Naive B cell (primary cell): ENCODE measurements at places on chromosomes 3 and 15. TPM values are rescaled to one million over a fixed set of nuclear protein-coding genes. Genes with fewer than 3 reads are reported as not detected.
A peak's percentile ranks its signal among the peaks of the same experiment; 100 is the strongest.

DNA sequence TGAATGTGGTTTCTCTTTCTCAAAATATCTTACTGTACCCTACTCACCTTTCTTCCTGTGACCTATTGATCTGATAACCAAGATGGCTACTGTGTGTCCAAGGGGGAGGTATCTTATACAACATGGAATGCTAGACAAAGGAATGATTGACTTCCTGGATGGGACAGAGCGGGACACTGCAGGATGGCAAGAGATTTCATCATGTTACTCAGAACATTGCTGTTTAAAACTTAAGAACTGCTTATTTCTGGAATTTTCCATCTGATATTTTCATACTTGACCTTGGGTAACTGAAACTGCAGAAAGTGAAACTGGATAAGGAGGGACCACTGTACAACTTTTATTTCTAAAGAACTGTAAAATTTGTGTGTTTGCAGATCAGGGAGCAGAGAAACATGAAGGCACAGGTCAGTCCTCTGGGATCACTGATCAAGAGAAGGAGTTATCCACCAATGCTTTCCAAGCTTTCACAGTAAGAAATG is 18.5 kb downstream of the CNOT10 start:
- H3K27ac ChIP-seq: no peak overlapping the region
- H3K27me3 ChIP-seq: no peaks in the 10 kb centered on the region
- DNase-seq: no peak
- H3K36me3 ChIP-seq: no peaks in the 10 kb centered on the region
- peaks cover 22% of the 10 kb centered on the region for H3K4me1 ChIP-seq

DNA sequence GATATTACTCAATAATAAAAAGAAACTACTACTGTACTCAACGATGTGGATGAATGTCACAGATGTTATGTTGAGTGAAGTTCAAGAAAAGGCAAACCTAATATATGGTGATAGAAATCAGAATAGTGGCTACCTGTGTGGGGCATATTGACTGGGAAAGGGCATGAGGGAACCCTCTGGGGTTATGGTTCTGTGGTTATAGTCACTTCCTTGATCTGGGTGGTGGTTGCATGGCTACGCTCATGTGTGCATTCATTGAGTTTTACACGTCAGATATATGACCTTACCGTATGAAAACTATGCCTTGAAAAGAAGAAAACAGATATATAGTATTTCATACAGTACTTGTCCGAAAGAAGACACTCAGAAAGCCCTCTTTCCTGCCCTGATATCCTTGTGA is 331.0 kb upstream of the LRRFIP2 start:
- no peak overlapping the region for H3K27ac ChIP-seq
- no peak overlapping the region for H3K4me3 ChIP-seq
- no peaks in the 10 kb centered on the region for H3K4me1 ChIP-seq

DNA sequence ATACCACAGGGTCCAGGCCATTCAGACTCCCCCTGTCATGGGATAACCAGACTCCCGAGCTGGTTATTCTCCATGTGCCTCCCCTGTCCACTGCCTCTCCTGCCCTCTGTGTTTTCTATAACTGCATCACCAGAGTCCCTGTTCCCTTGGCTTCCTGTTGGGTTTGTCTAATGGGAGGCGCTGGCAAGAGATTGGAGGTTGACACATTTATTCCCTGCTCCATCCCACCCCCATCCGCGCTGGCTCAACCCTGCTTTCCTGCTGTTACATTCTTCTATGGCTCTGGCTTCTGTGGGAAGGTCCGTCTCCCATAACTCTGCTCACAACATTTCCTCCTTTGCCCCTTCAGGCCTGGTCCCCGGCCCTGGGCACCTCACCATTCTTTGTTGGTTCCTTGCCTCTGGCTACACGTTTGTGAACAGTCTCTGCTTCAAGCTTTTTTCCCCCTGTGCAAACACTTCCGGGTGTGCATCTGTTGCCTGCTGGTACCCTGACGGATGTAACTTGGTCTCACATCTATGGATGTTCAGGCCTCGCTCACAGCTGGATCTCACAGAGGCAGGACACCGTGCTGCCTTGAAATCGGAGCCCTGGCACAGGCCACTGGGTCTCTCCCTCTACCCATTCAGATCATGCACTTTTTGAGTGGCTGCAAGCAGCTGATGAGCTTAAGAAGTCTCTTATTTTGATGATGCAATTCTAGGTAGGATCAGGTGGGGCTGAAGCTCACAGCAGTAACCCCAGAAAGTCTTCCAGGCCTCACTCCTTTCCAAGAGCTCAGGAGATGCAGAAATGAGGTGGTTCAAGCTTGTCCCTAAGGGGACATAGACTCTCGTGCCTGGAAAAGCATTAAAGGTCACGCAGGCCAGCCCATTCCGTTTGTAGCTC is 68.6 kb upstream of the ATP13A3 start:
- no peak overlapping the region for H3K4me3 ChIP-seq
- H3K4me1 ChIP-seq: peaks cover 5% of the 10 kb centered on the region
- no peaks in the 10 kb centered on the region for H3K36me3 ChIP-seq
- no peak for DNase-seq

- no peak overlapping the region for H3K4me3 ChIP-seq
- no peaks in the 10 kb centered on the region for H3K27me3 ChIP-seq
- H3K27ac ChIP-seq: peak overlapping the region; percentile 22
- H3K36me3 ChIP-seq: peaks cover 11% of the 10 kb centered on the region
These were observed 237.6 kb downstream of the ITPR1 start for GRCh38 chr3:4730719-4731118.

DNA sequence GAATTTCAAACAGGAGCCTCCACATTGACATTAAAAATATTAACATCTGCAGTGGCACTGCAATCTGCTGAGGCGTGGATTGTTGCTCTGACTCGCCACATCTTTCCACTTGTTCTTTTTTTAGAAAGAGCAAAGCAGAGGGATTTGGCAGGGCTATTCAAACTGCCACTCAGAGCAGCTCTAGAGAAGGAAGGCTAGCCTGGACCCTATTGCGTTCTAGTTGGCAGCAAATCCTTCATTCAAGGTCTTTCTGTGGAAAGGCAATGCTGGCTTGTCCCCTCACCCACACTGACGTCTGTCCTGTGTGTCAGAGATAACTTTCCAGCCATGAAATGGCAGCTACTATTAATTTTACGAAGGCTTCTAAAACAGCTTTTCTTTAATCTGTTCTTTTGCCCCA is 483.2 kb upstream of the SGO1 start:
- no peaks in the 10 kb centered on the region for H3K36me3 ChIP-seq
- no peak overlapping the region for H3K27ac ChIP-seq
- no peaks in the 10 kb centered on the region for H3K27me3 ChIP-seq
- no peak overlapping the region for H3K4me3 ChIP-seq

DNA sequence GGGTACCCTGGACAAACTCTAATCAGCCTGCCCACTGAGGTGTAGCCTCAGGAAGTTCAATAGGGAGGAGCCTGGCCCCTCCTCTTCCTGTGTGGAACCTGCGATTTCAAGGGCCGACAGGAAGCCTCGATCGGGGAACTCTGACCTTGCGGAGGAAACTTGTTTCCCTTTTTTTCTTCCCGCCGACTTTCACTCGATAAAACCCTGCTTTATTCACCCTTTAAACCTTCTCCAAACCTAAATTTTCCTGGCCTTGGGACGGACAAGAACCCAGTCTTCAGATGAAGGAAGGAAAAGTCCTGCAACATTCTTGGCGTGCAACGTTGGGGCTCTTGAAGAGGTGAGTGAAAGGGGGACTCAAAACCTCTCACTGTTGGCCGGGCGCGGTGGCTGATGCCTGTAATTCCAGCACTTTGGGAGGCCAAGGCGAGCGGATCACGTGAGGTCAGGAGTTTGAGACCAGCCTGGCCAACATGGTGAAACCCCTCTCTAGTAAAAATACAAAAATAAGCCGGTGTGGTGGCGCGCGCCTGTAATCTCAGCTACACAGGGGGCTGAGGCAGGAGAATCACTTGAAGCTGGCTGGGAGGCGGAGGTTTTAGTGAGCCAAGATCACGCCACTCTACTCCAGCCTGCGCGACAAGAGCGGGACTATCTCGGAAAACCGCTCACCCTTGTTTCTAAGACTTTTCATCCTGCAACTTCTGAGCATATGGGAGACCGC is 208.2 kb downstream of the ZNF385D start:
- no peaks in the 10 kb centered on the region for H3K27me3 ChIP-seq
- DNase-seq: no peak
- H3K36me3 ChIP-seq: no peaks in the 10 kb centered on the region
- no peak overlapping the region for H3K27ac ChIP-seq
- H3K4me3 ChIP-seq: no peak overlapping the region

- H3K27me3 ChIP-seq: no peaks in the 10 kb centered on the region
- DNase-seq: no peak
- peak overlapping the region; percentile 91 for H3K27ac ChIP-seq
- H3K36me3 ChIP-seq: peaks cover 11% of the 10 kb centered on the region
- H3K4me1 ChIP-seq: no peaks in the 10 kb centered on the region
- no peak overlapping the region for H3K4me3 ChIP-seq
These were observed 12.2 kb downstream of the CALML4 start for GRCh38 chr15:68192804-68193486.

DNA sequence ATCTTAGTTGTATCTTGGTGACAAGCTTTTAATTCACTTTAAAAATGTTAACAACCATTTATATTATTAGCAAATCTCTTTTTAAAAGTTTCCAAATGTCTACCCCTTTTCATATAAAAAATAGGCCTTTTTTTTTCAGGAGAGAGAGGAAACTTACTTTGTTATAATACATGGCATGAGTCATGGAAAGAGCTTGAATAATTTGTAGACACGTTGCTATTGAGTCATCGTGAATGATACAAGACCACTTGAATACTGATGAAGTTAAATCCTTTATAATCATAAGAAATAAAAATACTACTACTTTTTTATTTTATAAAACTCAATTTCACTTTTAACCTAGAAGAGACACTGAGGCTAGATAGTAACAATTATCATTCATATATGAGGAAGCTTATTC is 70.3 kb upstream of the BBX start:
- H3K4me3 ChIP-seq: no peak overlapping the region
- peaks cover 4% of the 10 kb centered on the region for H3K27me3 ChIP-seq
- H3K4me1 ChIP-seq: no peaks in the 10 kb centered on the region
- H3K36me3 ChIP-seq: no peaks in the 10 kb centered on the region
- no peak for DNase-seq

DNA sequence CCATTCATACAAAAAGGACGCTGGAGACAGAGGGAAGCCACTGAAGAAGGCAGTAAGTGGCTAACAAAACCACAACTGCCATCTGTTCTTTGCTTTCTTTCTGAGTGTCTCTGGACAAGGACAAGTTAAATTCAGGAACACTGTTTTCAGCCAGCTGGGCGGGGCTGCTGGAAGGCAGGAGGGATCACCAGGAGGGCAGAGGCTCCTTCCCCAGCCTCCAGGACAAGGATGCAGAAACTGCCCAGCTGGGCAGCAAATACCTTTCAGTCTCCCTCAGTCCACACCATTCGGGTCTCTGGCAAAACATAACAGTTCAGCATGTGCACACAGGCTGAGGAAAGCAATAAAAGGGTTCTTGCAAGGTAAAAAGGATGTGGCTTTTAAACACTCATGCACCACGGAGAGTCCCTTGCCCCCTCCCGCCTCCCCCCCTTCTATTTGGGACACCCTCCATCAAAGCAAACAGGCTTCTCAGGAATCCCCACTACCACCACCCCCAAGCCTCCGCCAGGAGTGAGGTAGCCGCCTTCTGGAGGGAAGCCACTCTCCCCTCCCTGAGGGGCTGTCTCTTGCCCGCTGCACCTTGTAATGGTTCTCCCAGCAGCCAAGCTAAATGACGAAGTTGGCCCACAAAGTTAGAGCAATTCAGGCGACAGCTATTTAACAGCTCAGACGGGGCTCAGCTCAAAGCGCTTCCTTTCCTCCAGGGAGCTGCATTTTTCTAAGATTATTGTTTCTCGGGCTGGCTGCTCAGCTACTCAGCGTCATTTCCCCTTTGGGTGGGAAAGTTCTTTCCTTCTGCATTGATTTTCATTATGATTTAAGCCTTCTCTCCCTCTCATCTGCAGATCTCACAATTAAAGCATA is 3.8 kb downstream of the HEG1 start:
- H3K4me1 ChIP-seq: peaks cover 41% of the 10 kb centered on the region
- peak; percentile 27 for DNase-seq
- H3K27me3 ChIP-seq: no peaks in the 10 kb centered on the region
- H3K27ac ChIP-seq: peak overlapping the region; percentile 93

- DNase-seq: no peak
- H3K36me3 ChIP-seq: no peaks in the 10 kb centered on the region
- no peaks in the 10 kb centered on the region for H3K27me3 ChIP-seq
These were observed 712.9 kb downstream of the NSUN3 start for GRCh38 chr3:94775746-94776145.

GRCh38 chr3:62955126-62955525 is 79.9 kb upstream of the CADPS start:
- no peaks in the 10 kb centered on the region for H3K4me1 ChIP-seq
- DNase-seq: no peak
- H3K36me3 ChIP-seq: no peaks in the 10 kb centered on the region
- no peak overlapping the region for H3K27ac ChIP-seq
- no peak overlapping the region for H3K4me3 ChIP-seq
- H3K27me3 ChIP-seq: no peaks in the 10 kb centered on the region

- no peak overlapping the region for H3K4me3 ChIP-seq
- DNase-seq: no peak
- H3K27me3 ChIP-seq: no peaks in the 10 kb centered on the region
- no peak overlapping the region for H3K27ac ChIP-seq
- H3K4me1 ChIP-seq: peaks cover 2% of the 10 kb centered on the region
- no peaks in the 10 kb centered on the region for H3K36me3 ChIP-seq
These were observed 72.2 kb downstream of the NR1D2 start for GRCh38 chr3:24017305-24017704.

GRCh38 chr3:188649521-188649920 is 495.6 kb downstream of the LPP start:
- peaks cover 8% of the 10 kb centered on the region for H3K36me3 ChIP-seq
- no peak for DNase-seq
- H3K27ac ChIP-seq: no peak overlapping the region
- H3K27me3 ChIP-seq: no peaks in the 10 kb centered on the region
- H3K4me1 ChIP-seq: peaks cover 10% of the 10 kb centered on the region

DNA sequence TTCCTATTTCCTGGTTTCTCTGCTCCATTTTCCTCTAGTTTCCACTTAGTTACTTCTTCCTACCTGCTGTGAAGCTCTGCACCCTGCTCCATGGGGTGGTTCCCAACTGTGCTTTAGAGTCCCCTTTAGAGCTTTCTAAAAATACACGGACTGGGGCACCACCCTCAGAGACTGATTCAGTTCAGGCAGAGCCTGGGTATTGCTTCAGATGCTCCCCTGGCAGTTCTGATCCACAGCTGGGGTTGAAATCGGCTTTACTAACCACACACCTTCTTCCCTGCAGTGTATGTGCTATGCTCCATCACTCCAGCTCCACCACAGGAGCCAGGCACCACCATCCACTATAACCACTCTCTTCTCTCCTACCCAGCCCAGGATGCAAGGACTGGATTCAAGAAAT is 12.6 kb downstream of the ANP32A start:
- H3K4me3 ChIP-seq: no peak overlapping the region
- H3K27ac ChIP-seq: peak overlapping the region; percentile 74
- H3K4me1 ChIP-seq: peaks cover 68% of the 10 kb centered on the region
- peaks cover 5% of the 10 kb centered on the region for H3K36me3 ChIP-seq

DNA sequence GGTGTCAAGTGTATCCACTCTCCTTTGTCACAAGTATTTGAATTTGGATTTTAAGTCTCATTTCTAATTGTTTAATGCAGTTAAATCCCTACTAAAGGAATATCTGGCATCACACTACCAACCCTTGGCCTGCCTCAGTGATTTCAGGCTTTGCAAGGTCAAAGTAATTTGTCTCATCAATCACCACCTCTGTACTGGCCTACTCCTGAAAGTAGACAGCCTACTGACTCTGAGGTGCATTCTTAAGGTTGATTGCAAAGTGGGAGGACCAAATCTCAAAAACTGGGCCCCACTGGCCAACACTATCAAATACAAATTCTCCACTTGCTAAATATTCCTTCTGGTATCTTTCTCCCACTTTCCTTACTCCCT is 851 bp upstream of the TEX55 start:
- H3K27me3 ChIP-seq: no peaks in the 10 kb centered on the region
- peak overlapping the region; percentile 13 for H3K27ac ChIP-seq
- H3K4me1 ChIP-seq: no peaks in the 10 kb centered on the region
- H3K4me3 ChIP-seq: no peak overlapping the region
- no peak for DNase-seq

SLC7A14 gene
- polyA plus RNA-seq: not detected

RLBP1 gene
- not detected for polyA plus RNA-seq
